ENCODE measurements at places on chromosomes 2 and 18.

DNA sequence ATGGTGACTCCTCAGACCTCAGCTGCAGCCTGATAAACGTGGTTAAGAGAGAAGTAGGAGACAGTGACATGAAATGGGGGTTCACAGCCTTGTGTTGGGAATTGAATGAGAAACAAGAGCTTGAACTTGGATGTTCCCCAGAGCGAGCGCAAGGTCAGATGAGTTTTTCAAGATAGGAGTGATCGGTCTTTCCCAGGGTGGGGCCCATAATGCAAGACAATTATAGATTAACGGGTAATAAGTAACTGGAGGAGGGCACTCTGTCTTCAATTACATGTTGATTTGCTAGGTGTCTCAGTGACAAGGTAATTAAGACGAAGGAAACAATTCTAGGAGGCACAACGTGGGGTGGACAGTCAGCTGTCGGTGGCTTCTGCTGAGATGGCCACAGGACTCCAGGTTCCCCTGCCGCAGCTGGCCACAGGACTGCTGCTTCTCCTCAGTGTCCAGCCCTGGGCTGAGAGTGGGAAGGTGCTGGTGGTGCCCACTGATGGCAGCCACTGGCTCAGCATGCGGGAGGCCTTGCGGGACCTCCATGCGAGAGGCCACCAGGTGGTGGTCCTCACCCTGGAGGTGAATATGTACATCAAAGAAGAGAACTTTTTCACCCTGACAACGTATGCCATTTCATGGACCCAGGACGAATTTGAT, at the start of gene UGT1A5:
Gene UGT1A5 (plus strand): TSS at position 297 of the 651 bp plus-strand sequence. CDS start 85 bp downstream, at position 382.
- no peak for DNase-seq
- H3K4me3 ChIP-seq: no peak within 1 kb of the TSS
- no peaks in the 10 kb centered on the region for H3K36me3 ChIP-seq

- no peaks in the 10 kb centered on the region for H3K36me3 ChIP-seq
- H3K27me3 ChIP-seq: no peaks in the 10 kb centered on the region
- peak overlapping the region; percentile 19 for H3K27ac ChIP-seq
- H3K4me3 ChIP-seq: no peak overlapping the region
- no peaks in the 10 kb centered on the region for H3K4me1 ChIP-seq
Observed at GRCh38 chr2:120819720-120820210, 84.1 kb downstream of the GLI2 start.

DNA sequence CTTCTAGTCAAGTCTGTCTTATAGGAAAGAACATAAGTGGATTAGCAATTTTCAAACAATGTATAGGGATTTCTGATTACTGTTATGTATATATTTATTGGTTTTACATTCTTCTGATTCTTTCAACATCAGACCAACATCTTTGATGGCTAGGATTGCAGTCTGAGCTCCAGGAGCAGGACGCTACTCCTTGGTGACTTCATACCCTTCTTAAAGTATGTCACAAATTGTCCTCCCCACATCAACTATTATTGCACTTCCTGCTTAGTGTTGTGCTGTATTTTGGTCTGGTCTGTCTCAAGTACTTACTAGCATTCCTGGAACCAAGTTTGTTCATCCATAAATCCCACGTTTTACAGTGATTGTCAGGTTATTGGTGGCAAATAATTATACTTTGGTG, 49.0 kb downstream of the MAP2 start:
- H3K27me3 ChIP-seq: no peaks in the 10 kb centered on the region
- H3K36me3 ChIP-seq: no peaks in the 10 kb centered on the region
- H3K4me1 ChIP-seq: no peaks in the 10 kb centered on the region
- no peak overlapping the region for H3K4me3 ChIP-seq
- H3K27ac ChIP-seq: peak overlapping the region; percentile 38

DNA sequence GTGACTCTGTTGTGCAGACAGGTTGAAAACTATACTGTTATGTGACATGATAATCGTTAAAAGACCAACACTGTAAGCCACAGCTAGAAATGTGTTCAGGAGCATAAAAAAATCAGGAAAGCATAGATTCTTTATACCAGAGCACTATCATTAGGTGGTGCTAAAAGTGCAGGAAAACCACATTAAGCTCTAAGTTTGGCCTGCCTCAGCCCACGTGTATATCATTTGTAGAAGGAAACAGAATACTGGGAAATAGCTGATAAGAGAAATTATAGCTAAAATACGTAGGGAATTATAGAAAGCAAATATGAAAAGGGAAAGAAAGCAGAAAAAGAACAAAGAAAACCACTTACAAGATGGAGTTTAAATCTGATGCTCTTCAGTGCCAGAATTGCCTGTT, 26.5 kb upstream of the C2orf74 start:
- no peak overlapping the region for H3K4me3 ChIP-seq
- DNase-seq: no peak
- no peaks in the 10 kb centered on the region for H3K4me1 ChIP-seq

DNA sequence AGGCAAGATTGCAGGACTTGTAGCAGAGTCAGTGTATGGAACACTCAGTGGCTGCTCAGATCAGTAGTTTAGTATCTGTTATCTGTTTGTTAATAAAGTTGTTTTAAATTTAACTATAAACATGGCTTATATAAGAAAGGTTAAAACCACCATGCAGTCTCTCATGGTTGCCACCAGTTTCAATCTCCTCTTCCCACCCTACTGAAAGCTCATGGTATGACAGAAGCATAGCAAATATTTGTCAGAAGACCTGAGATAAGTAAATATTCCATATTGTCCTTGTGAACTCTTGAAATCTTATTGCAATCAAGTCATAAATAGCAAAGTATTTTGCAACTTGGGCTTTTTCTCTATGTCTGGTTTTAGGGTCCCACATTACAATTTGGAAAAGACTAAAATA, 2.1 kb upstream of the COL5A2 start:
- no peaks in the 10 kb centered on the region for H3K36me3 ChIP-seq
- H3K4me1 ChIP-seq: no peaks in the 10 kb centered on the region
- H3K27me3 ChIP-seq: peaks cover 12% of the 10 kb centered on the region
- no peak for DNase-seq
- H3K4me3 ChIP-seq: no peak overlapping the region
- H3K27ac ChIP-seq: no peak overlapping the region

- H3K27ac ChIP-seq: no peak overlapping the region
- no peak for DNase-seq
- H3K27me3 ChIP-seq: peaks cover 13% of the 10 kb centered on the region
- no peaks in the 10 kb centered on the region for H3K4me1 ChIP-seq
- no peaks in the 10 kb centered on the region for H3K36me3 ChIP-seq
Observed at GRCh38 chr2:237633061-237633561, 5.7 kb downstream of the LRRFIP1 start.

DNA sequence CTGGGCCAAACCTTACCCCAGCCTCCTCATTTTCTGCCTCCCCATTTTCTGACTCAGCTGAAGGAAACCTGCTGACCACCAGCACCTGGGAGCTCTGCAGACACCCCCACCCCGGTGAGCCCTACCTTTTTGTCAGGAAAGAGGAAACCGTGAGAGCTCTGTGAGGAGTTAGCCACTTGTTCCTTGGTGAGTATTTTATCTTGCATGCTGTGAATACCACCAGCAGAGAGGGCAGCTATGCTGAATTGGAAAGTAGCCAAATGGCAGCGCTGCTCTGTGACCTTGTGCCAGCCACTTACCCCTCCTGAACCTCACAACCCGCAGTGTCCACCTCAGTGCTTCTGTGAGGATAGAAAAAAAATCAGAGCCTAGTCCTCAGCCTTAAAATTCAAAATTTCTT, 2.5 kb downstream of the MPPE1 start:
- no peak overlapping the region for H3K27ac ChIP-seq
- no peak for DNase-seq
- H3K36me3 ChIP-seq: peaks cover 24% of the 10 kb centered on the region
- no peaks in the 10 kb centered on the region for H3K27me3 ChIP-seq
- no peak overlapping the region for H3K4me3 ChIP-seq

DNA sequence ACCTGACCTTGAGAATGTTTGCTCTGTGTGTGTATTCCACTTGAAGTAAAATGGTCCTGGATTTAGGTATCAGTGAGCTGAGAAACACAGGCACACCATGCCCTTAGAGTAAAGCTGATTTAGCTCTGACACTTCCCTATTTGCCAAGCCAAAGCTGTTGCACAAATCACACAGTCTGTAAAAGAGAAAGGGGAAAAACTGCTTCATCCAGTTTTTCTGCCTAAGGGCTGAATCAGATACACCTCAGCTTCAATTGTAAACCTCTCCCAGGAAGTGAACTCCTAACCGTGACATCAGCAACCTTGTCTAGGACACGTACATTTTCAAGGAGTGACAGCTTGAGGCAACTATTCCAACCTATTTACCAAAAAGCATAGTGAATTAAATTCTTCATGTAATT, 150.4 kb downstream of the NR4A2 start:
- H3K36me3 ChIP-seq: no peaks in the 10 kb centered on the region
- no peaks in the 10 kb centered on the region for H3K27me3 ChIP-seq
- H3K4me3 ChIP-seq: no peak overlapping the region
- no peak for DNase-seq
- H3K27ac ChIP-seq: no peak overlapping the region
- no peaks in the 10 kb centered on the region for H3K4me1 ChIP-seq

- H3K4me3 ChIP-seq: no peak overlapping the region
- DNase-seq: no peak
- H3K36me3 ChIP-seq: peaks cover 17% of the 10 kb centered on the region
- no peaks in the 10 kb centered on the region for H3K27me3 ChIP-seq
- no peak overlapping the region for H3K27ac ChIP-seq
- H3K4me1 ChIP-seq: no peaks in the 10 kb centered on the region
Observed at GRCh38 chr2:162038725-162039124, 35.3 kb downstream of the DPP4 start.

DNA sequence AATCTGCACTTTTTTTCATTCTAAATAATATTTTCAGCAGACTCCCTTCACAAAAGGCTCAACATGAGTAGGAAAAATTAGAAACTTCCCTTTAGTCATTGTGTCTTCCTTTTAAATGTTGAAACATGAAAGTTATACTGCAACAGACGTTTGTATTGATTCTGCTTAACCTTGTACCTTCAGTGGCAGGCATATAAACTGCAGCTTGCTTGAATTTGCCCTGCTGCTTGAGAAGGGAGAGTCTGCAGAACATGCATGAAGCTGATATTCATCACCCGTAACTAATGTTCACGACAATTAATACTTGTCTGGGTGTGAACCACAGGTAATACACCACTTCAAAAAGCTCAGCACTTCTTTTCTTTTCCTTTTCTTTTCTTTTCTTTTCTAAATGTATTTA, 294.7 kb upstream of the LRP1B start:
- no peaks in the 10 kb centered on the region for H3K27me3 ChIP-seq
- H3K27ac ChIP-seq: no peak overlapping the region
- no peaks in the 10 kb centered on the region for H3K4me1 ChIP-seq
- no peaks in the 10 kb centered on the region for H3K36me3 ChIP-seq
- DNase-seq: no peak
- H3K4me3 ChIP-seq: no peak overlapping the region

GRCh38 chr2:171158790-171159371, 1.8 kb downstream of the TLK1 start:
- H3K27ac ChIP-seq: peak overlapping the region; percentile 98
- no peaks in the 10 kb centered on the region for H3K27me3 ChIP-seq
- peaks cover 12% of the 10 kb centered on the region for H3K4me1 ChIP-seq
- no peaks in the 10 kb centered on the region for H3K36me3 ChIP-seq
- no peak for DNase-seq

- DNase-seq: no peak
- no peaks in the 10 kb centered on the region for H3K4me1 ChIP-seq
- no peaks in the 10 kb centered on the region for H3K36me3 ChIP-seq
Observed at GRCh38 chr2:120817136-120817955, 81.7 kb downstream of the GLI2 start.

- no peak overlapping the region for H3K27ac ChIP-seq
- H3K4me1 ChIP-seq: no peaks in the 10 kb centered on the region
- H3K36me3 ChIP-seq: no peaks in the 10 kb centered on the region
- no peaks in the 10 kb centered on the region for H3K27me3 ChIP-seq
Observed at GRCh38 chr2:46858702-46859090, 56.9 kb downstream of the MCFD2 start.

DNA sequence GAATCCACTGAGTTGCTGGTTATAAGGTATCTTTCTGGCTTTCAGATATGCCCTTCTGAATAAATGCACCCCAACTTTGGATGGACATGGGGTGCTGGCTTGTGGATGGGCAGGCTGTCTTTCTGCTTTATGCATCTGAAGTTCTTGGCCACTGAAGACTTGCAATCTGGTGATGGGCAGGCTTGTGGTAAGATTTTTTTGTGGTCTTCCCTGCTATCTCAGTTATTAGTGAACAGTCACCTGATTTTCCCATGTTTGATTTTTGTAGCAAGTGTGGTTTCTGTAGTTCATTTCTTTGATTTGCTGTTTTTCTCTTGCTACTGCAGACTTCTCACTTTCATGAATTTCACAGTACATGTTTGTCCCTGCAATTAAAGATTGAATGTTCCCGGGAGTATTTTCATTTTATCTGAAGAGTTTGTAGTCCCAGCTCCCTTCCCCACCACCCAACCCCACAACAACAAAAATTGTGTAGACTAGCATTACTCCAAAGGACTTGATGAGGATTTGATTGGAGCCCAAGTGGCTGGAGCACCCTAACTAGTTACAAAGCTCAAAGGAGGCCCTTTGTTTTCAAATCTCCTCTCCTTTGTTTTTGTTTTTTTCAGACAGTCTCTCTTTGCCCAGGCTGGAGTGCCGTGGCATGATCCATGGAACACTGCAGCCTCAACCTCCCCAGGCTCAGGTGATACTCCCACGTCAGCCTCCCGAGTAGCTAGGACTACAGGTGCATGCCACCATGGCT, 63.6 kb upstream of the MGAT5 start:
- peaks cover 8% of the 10 kb centered on the region for H3K4me1 ChIP-seq
- H3K4me3 ChIP-seq: no peak overlapping the region
- no peak overlapping the region for H3K27ac ChIP-seq
- H3K27me3 ChIP-seq: no peaks in the 10 kb centered on the region
- DNase-seq: no peak
- H3K36me3 ChIP-seq: no peaks in the 10 kb centered on the region

GRCh38 chr2:215826376-215826775, 187.0 kb downstream of the MREG start:
- no peaks in the 10 kb centered on the region for H3K36me3 ChIP-seq
- H3K4me1 ChIP-seq: no peaks in the 10 kb centered on the region
- no peak overlapping the region for H3K4me3 ChIP-seq
- H3K27me3 ChIP-seq: no peaks in the 10 kb centered on the region
- H3K27ac ChIP-seq: no peak overlapping the region
- no peak for DNase-seq

DNA sequence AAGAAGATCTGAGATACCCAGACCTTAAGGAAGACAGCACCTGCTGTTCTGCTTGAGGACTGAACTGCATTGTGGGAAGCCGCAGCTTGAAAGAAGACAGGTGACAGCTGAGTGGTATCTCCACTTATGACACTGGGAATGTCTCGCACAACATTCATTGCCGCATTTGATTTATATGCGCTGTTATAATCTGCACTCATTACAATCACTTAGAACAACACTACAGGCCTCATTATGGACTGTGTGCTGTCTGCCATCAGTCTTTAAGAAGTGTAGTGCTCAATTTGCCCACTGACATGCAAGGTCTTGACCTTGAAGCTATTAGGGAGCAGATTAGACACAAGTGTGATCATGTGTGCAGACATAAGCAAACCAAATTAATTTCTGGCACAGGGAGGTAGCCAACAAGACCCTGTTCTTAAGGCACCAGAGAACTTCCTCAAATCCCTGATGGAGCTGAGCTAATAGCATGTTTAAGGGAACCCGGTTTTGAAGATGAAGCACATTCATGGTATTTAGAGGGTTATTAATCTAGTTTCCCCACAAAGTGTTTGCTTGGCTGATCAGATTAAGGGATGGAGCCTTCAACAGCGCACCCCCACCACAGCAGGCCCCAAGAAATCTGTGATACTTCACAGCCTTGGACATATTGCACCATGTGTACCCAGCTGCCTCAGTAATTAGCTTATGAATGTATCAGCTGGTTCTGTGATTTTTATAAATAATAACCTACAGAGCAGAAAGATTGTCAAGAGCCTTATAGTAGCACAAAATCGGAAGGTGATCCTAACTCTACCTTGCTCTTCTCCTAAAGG, 146.8 kb downstream of the SATB2 start:
- H3K27me3 ChIP-seq: no peaks in the 10 kb centered on the region
- H3K36me3 ChIP-seq: no peaks in the 10 kb centered on the region
- no peak for DNase-seq
- H3K4me1 ChIP-seq: no peaks in the 10 kb centered on the region
- H3K4me3 ChIP-seq: no peak overlapping the region
- no peak overlapping the region for H3K27ac ChIP-seq

Data from thymus (tissue), 14 donors.